ENCODE measurements at places on chromosomes 6 and 20.

DNA sequence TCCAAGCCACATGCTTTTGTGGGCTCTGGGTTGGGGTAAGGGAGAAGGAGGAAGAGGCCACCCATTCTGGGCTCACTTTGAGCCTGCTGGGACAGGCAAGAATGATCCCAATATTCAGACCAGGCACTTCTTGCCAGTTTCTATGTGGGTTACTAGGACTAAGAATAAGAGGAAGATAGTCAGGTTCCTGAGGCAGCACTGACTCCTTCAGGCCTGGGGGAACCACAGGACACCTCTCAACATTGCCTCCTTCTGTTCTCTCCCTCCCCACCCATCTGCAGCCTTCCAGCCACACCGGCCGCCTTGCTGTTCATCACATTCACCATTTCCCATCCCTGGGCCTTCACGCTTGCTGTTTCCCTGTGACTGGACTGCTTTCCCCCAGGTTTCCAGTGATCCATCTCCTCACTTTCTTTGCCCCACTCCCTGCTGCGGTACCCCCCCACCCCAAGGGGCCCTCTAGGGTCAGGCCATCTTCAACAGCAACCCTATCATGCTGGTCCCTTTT, 69.2 kb upstream of the SIRPA start:
- DNase-seq: no peak

DNA sequence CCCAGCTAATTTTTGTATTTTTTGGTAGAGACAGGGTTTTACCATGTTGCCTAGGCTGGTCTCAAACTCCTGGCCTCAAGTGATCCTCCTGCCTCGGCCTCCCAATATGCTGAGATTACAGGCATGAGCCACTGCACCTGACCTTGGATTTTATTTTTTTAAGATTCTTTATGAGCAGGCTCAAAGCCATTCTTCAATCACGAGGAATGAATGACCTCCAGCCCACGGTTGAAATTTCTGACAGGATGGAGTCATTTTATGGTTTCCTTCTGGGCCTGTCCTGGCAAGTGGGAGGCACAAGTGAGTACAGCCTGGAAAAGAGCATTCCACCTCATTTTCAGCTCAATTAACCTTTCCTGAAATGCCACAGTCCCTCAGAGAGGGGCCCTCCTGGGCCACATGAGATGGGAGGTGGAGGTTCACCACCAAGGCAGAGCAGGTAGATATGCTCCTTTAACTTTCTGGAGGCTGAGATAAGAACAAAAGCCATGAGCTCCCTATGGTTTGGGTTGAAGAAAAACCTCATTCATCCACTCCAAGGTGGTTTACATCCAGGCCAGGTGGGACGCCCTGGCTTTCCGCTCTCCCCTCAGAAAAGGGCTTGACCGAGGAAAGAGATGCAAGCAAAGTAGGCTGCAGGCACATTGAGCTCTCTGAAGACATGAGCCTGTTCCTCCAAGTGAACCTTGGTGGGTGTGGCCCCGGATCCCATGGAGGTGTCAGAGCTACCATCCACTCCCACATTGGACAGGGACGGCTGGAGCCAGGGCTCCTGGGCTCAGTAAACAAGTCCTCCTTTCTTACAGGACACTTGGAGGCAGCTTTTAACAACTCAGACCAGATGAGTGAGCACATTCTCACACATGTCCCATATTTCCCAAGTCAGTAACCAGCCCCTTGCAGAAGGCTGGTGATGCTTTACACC, 208.5 kb upstream of the SSTR4 start:
- no peak for DNase-seq

GRCh38 chr6:108502832-108503231, 57.9 kb upstream of the FOXO3 start:
- no peak for DNase-seq

- DNase-seq: no peak
These were observed 5.9 kb downstream of the MED20 start for GRCh38 chr6:41914869-41915530.

GRCh38 chr6:7000825-7001777, 106.7 kb upstream of the RREB1 start:
- DNase-seq: no peak

GRCh38 chr6:30530014-30530413, 26.3 kb downstream of the GNL1 start:
- DNase-seq: no peak

GRCh38 chr6:145784683-145785082, 29.9 kb downstream of the FBXO30 start:
- no peak for DNase-seq
